ENCODE measurements at places on chromosomes 12 and 14.

- DNase-seq = no peak
These were observed 17.2 kb upstream of the SLC35F4 start for GRCh38 chr14:57883061-57883460.

DNA sequence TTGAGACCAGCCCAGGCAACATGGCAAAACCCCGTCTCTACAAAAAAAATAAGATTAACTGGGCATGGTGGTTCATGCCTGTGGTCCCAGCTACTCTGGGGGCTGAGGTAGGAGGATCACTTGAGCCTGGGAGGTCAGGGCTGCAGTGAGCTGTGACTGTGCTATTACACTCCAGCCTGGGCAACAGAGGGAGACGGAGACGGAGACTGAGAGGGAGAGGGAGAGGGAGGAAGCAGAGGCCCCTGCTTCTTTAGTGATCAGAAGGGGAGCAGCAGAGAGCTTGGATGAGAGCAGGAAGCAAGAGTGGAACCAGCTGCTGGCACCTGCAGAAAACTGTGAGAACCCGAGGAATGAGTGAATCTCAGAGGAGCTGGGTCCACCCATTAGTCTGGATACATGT is 45.9 kb downstream of the ISCA2 start:
- DNase-seq = no peak

- no peak for DNase-seq
These were observed 139.6 kb downstream of the PRKD1 start for GRCh38 chr14:29788093-29788492.

DNA sequence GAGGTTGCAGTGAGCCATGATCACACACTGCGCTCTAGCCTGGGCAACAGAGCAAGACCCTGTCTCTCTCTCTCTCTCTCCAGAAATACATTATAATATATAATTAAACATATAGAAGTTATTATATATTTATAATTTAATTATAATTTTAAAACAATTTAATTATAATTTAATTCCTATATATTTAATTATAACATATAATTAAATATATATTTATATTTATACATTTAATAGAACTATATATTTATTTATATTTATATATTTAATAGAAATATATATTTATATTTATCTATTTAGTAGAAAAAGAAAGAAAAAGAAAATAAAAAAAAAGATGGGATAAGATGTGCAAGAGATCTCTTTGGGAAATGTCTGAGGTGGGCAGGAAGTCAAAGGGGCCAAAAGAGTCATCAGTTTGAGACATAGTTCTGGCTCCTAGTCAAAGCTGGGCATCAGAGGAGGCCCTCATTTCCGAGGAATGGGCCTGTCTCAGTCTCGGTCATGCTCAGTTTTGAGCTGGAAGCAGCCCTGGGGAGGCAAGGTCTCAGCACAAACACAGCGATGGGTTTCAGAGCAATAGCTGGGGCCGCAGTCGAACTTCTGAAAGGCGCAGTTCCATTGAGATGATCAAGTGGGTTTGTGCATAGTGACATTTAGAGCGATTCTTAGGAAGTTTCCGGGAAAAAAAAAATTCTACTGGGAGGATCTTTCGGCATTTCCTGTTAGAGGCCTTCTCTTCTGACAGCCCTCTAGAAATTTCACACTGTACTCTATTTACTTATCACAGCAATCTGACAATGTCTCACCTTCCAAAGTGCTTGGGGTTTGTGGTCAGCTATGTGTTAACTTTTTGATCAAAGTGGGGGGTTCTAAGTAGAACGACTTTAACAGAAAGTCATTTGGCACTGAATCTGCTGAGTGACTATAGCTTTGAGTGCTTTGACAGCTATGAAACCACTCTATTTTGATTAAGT is 58.7 kb upstream of the GZMB start:
- no peak for DNase-seq

DNA sequence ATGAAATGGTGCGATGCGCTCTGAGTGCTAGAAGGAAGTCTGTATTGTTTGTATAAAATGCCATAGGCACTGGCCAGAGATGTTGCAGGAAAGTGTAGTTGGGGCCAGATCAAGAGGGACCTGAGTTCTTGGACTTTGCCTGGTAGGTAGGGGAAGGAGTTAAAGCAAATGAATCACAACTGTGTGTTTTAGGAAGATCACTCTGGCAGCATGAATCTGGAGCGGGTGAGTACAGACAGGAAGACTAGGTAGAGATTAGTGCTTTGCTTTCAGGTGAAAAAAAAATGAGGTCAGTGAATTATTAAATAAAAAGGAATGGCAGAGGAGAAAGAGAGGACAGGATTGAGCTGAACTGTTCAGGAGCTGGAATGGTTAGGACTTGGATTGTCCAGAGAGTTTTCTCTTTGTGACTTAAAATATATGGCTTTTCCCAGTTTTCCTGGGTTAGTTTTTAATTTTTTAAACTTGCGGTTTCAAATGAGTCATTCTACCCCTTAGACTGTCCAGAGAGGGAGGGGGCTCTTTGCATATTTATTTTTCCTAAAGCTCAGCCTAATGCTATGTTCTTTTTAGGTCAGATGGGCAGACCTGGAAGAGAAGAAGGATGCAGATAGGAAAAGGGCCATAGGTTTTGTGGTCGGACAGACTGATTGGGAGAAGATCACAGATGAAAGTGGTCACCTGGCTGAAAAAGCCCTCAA is 41.1 kb downstream of the PROX2 start:
- no peak for DNase-seq

GRCh38 chr12:104650541-104650940 is 193.8 kb downstream of the CHST11 start:
- DNase-seq = no peak

- DNase-seq = no peak
These were observed 1.6 kb downstream of the TRAFD1 start for GRCh38 chr12:112126911-112127310.

- no peak for DNase-seq
These were observed 51.3 kb downstream of the SCN8A start for GRCh38 chr12:51642286-51642685.

DNA sequence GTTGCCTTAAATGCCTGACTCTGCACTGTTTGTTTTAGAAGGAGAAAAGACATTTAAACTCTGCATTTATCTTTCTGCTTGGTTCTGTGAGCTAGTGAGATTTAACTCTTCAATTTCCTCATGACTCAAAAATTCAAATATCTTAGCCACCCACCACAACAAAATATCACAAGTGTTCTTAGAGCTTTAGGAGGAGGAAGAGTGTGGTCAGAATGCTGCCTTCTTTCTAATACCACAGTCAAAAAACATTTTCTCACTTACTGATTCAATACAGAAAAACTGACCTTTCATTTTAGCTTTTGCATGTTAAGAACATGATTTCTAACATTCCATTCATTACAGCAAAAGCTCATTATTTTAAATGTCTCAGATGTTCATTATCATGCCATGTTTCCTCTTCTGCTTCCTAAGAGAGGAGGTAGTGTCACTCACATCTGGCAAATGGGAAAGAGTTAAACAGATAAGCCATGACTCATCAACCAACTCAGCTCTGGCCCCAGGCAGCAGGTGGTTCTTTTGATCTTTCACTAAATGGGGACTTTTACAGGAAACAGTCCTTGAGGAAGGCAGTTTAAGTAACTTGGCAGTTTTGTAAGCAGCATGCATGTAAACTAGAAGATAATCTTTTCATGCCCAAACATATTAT is 56.4 kb upstream of the RNU6-8 start:
- peak; percentile 29 for DNase-seq

GRCh38 chr12:1445807-1446206 is 148.6 kb downstream of the FBXL14 start:
- no peak for DNase-seq

- DNase-seq = no peak
These were observed 18.4 kb downstream of the PIGH start for GRCh38 chr14:67581643-67582042.

GRCh38 chr12:106590601-106591000 is 7.8 kb downstream of the RFX4 start:
- no peak for DNase-seq

- DNase-seq = no peak
These were observed 646.9 kb upstream of the TMEM132C start for GRCh38 chr12:127619869-127620734.

DNA sequence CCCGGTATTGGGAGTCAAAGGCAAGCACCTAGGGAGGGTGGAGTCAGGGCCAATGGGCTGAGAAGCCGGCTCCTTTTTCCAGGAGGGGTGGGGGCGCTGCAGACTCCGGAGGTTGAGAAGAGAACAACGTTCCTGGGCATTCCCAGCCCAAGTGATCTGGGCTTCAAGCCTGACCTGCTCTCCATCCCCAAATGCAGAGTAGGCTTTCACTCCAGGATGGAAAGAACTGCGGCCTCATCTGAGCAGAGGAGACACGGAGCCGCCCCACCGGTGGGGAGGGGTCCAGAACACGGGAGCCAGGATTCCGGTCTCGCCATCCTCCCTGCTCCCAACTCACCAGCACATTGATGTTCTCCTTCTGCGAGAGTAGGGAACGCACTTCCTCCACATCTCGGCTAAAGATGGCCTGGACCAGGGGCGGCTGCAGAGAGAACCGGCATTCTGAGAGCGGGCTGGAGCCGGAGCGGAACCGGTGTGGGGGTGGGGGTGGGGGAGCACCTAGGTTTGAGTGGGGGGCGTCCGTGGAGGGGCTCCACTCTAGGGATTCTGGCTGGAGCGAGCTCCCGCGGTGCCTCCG is 605 bp downstream of the ANKRD52 start:
- no peak for DNase-seq

DNA sequence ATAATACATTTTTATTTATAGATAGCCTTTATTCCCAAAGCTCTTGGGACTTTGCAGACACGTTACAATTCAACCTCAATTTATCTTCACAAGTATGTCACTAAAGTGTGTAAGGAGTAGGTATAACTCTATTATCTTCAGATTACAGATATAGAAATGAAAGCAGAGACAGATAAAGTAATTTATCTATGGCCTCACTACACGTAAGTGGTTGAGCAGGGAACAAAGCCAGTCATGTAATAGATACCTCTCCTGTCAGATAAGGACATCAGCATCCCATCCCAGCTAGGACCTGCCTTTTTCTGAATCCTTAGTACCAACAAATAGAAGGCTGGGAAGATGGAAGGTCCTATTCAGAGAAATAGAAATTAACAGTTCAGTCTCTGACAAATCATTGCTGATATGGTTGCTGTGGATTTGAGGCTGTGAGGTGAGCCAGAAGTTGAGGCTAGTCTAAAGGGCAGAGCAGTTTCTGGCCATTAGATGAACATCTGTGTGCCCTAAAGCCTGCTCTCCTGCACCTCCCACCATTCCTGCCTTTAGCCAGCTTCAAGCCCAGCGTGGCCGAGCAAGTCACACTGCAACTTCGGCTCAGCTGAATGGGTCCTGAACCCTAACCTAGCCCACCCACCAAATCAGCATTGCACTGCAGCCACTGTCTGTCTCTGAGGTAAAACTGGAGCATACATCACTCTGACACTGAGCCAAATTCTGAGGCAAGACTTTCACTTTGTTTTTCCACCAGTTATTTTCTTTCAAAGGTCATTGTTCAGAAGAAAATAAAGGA is 71.1 kb upstream of the PLEKHA5 start:
- DNase-seq = no peak

DNA sequence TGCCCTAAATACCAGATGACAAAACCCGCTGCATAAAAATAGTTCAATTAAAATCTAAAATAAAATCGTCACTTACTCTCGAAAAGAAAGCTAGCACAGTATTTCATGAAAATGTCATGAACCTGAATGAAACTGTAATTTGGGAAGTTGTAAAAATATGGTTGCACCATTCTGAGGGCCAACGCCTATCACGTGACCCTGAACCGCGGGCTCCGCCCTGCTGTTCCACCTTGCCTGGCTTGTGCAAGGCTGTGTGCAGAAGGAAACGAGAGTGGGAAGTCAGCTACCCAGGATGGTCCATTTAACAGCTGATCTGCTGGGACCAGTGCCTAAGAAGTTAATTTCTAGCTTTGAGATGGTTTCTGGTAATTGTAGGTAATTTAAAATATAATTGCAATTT is 91.7 kb upstream of the BMP4 start:
- no peak for DNase-seq

- no peak for DNase-seq
These were observed 44.3 kb upstream of the TRIM9 start for GRCh38 chr14:51139121-51139681.

- DNase-seq = no peak
These were observed 58.7 kb downstream of the TRAF3 start for GRCh38 chr14:102835959-102836358.

- no peak for DNase-seq
These were observed 56.8 kb downstream of the GNG2 start for GRCh38 chr14:51917193-51917592.

GRCh38 chr14:64940336-64940910 is 2.1 kb downstream of the GPX2 start:
- DNase-seq = no peak

DNA sequence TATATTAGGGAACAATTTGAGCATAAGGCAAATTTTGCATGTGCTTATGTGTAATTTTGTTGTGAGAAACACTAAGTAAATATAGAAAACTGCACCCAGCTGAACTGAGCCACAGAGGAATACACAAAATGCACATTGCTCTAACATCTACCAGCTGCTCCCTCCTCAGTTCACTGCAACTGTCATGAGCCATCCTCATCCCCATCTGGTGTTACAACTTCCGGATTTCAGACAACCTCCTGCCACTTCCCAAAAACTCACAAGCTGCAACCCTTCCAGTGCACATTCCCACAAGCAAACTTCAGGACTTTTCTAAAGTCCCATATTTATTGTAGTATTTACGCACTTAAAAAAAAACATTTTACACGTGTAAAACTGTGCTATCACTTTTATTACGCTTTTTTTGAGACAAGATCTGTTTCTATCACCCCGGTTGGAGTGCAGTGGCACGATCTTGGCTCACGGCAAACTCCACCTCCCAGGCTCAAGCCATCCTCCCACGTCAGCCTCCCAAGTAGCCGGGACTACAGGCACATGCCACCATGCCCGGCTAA is 169.1 kb upstream of the TBX3 start:
- no peak for DNase-seq

GRCh38 chr12:1776170-1776921 is 44.0 kb upstream of the LRTM2 start:
- DNase-seq = peak; percentile 83

DNA sequence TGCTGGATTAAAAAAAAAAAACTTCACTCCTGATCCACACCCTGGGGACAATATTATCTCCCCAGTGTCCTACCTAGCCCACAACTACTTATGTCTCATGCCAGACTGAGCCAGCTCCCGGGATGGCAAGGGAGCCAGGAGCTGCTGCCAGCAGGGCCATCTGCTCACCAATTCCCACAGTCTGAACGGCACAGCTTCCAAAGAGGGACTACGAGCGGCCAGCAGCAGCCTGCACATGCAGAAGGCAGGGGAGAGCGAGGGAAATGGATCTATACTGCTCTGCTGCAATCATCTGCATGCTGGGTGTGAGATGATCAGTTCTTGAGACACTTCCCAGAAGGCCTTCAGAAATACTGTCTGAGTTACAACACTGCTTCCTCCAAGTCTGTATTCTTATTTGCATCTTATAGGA is 11.1 kb downstream of the SSH1 start:
- DNase-seq = no peak

GRCh38 chr12:71703206-71703605 is 17.3 kb downstream of the TMEM19 start:
- no peak for DNase-seq

DNA sequence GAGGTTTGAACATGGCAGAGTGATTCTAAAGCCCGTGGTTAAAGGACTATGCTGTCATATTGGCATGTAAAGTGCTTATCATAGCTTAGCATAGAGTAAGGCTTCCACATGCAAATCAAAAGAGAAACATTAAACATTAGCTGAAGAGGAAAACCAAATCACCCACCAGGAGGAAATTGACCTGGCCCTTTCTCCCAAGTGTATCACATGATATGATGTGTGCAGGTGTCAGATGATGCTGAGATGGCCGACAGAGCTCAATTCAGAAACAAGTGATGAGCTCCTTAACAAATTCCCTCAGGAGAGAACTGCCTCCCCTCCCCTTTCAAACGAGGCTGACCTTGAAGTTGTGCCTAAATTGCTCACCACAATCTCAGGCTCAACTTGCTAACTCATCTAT is 217.1 kb upstream of the BTG1 start:
- DNase-seq = no peak
